Right renal pelvis (tissue), 4 donors: ENCODE measurements at places on chromosomes 3 and 15. TPM values are rescaled to one million over a fixed set of nuclear protein-coding genes. Genes with fewer than 3 reads are reported as not detected.

ALG1L2 gene
- 1.5 TPM for polyA plus RNA-seq

DNA sequence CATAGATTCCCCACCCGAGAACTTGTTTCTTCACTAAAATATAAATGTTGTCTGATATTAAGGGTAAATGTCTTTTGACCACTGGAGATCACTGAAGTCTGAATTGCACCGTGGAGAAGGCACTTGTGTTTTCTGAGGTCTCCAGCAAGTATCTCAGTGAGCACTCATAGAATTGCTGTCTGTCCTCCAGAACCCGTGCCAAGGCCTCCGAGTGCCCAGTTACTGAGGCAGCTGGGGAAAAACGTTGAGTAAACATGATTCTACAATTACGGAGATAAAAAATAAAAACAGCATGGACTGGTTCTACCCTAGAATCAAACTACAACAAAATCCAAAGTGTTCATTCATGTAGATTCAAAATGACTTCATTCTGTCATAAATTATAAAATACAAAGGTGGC is 60.0 kb downstream of the MLH1 start:
- no peak for DNase-seq

- DNase-seq: no peak
These were observed 89.2 kb downstream of the ECT2 start for GRCh38 chr3:172839679-172840078.

IGSF11 gene
- 6.7 TPM for polyA plus RNA-seq

- DNase-seq: no peak
These were observed 16.4 kb upstream of the PRR20G start for GRCh38 chr3:127304121-127304744.

- DNase-seq: no peak
These were observed 114.2 kb downstream of the CNTN3 start for GRCh38 chr3:74500257-74500656.

DNA sequence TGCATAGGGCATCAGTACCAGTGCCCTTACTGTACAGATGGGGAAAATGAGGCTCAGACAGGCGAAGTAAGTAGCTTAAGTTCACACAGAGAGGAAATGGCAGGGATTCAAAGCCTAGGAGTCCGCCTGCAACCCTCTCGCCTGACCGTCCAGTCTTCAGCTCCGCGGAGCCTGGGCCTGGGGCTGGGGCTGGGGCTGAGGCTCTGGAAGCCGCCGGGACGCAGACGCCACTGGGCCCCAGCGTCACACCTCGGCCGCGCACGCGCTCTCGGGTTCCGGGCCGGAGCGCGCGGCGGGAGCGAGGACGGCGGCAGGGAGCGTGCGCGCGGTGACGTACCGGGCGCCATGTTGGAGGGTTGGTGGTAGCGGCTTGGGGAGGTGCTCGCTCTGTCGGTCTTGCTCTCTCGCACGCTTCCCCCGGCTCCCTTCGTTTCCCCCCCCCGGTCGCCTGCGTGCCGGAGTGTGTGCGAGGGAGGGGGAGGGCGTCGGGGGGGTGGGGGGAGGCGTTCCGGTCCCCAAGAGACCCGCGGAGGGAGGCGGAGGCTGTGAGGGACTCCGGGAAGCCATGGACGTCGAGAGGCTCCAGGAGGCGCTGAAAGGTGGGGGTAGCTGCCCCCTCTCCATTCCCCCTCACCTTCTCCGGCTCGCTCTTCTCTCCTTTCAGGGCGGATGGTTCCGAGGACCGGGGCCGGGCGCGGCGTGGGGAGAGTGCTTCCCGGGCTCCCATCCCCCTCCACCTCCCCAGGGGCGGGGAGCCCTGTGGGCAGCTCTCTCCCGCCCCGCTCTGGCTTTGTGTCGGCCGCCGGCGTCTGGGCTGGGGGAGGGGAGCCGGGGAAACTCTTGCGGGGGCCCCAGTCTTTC is at the start of gene PPP4R2:
TSS of gene PPP4R2 (plus strand) at position 339 of the 861 bp plus-strand sequence. CDS start at position 566, 227 bp downstream.
- peak; percentile 83 for DNase-seq

DNA sequence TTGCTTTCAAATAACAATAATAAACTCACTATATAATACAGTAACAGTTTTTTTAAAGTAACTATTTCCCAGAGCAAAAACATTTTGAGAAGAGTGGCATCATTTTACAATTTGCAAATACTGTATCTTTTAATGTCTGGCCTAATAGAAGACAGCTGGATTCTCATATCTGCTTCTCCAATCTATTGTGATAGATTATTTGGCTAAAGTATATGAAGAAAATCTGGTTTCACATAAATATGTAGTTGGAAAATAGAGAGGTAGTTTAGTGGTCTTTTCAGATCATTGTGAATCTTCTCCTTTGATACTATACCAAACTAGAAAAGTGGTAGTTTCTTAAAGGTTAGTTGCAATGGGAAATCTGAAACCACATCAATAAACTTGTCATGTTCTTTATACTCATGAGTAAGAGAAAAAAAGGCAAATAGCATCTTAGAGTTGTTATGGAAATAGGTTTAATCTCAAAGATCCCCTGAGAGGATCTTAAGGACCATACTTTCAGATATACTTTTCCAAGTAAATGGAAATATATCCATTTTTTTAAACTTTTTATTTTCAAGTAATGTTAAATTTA is 124.8 kb upstream of the NR2E3 start:
- no peak for DNase-seq

- no peak for DNase-seq
These were observed 87.9 kb downstream of the ARPP21 start for GRCh38 chr3:35727179-35727578.

GRCh38 chr3:36380221-36381031 is at the start of gene STAC:
Gene STAC, plus strand, starts transcription at chr3:36380504. Its CDS starts 140 bp downstream, at chr3:36380644.
- no peak for DNase-seq

GRCh38 chr3:133136114-133137041 is 98.2 kb downstream of the TMEM108 start:
- no peak for DNase-seq

PCSK6 gene
- 9.4 TPM for polyA plus RNA-seq

- no peak for DNase-seq
These were observed 5.9 kb upstream of the GRAMD2A start for GRCh38 chr15:72203507-72203837.

- no peak for DNase-seq
These were observed 105.6 kb upstream of the HES1 start for GRCh38 chr3:194030372-194030771.

GPR156 gene
- polyA plus RNA-seq: 3.2 TPM

GRCh38 chr15:64004587-64004986 is 41.7 kb downstream of the DAPK2 start:
- DNase-seq: no peak

ZDHHC3 gene
- 90.9 TPM for polyA plus RNA-seq

DNA sequence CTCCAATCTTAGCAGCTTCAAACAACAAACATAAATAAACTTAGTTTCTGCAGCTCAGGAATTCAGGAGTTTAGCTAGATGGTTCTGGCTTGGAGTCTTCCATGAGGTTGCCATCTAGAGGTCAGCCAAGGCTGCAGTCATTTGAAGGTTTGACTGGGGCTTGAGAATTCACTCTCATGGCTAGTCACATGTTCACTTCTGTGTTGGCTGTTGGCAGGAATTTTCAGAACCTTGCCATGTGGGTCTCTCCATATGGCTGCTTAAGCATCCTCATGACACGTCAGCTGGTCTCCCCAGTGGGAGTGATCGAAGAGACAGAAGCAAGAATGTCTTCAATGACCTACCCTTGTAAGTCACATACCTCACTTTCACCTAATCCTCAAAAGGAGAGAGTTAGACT is 269.2 kb upstream of the CNTN3 start:
- DNase-seq: no peak

GRCh38 chr3:11510356-11510755 is 133.4 kb downstream of the VGLL4 start:
- no peak for DNase-seq

- DNase-seq: no peak
These were observed 28.4 kb downstream of the SRPRB start for GRCh38 chr3:133833880-133834620.

IGDCC3 gene
- polyA plus RNA-seq: 8.6 TPM

TRH gene
- polyA plus RNA-seq: 0.28 TPM

DNA sequence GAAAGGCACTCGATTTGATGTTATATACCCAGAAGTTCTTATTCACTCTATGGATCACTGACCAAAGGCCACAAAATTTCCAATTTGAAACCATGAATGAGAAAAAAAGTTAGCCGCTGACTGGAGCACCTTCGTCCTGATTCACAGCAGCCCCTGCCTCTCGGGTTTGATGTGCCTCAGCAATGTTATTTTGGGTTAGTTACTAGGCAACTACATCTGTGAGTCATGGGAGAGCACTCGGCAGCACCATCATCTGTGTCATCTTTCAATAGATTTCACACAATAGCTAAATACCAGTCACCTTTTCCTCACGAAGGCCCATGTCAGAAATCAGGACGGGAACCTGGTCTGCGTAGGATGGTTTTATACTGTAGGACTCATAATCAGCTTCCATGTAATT is 269.2 kb downstream of the ZBBX start:
- DNase-seq: no peak

GRCh38 chr3:157498371-157498770 is 4.8 kb downstream of the VEPH1 start:
- DNase-seq: no peak

DNA sequence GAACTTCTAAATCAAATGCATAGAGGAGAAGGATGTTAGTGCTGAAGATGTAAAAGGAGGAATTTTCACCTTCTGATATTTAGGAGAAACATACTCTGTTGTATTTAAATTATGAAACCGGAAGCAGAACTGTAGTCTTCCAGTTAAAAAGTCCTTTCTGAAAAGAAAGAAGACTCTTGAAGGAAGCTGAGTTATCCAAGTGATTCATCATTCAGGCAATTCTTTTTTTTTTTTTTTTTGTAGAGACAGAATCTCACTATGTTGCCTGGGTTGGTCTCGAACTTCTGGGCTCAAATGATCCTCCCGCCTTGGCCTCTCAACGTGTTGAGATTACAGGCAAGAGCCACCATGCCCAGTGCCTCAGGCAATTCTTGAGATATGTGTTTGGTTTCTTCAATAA is 424.8 kb upstream of the TPM1 start:
- DNase-seq: no peak

ZNF774 gene
- 4.1 TPM for polyA plus RNA-seq

CATSPER2 gene
- polyA plus RNA-seq: 6.9 TPM

STARD9 gene
- polyA plus RNA-seq: 10.2 TPM

SCAMP5 gene
- 23.2 TPM for polyA plus RNA-seq

SETD5 gene
- polyA plus RNA-seq: 125 TPM

DNA sequence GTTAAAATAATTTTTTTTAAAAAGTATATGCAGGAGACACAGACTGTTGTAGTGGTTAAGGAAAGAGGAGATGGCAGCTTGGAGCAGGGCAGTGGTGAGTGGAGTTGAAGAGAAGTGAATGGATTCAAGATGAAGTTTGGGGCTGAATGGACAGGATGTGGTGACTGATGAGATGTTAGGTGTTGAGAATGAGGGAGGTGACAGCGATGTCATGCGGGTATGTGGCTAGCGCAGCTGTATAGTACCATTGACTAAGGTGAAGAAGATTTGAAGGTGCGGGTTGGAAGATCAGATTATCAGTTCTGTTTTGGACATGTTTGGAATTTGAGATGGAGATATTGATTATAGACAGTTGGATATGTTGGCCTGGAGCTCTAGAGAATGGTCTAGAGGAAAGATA is 20.1 kb downstream of the FBXO22 start:
- DNase-seq: no peak

ASTE1 gene
- polyA plus RNA-seq: 15.1 TPM

GRCh38 chr15:99137111-99137546 is 32.2 kb downstream of the SYNM start:
- DNase-seq: no peak

DNA sequence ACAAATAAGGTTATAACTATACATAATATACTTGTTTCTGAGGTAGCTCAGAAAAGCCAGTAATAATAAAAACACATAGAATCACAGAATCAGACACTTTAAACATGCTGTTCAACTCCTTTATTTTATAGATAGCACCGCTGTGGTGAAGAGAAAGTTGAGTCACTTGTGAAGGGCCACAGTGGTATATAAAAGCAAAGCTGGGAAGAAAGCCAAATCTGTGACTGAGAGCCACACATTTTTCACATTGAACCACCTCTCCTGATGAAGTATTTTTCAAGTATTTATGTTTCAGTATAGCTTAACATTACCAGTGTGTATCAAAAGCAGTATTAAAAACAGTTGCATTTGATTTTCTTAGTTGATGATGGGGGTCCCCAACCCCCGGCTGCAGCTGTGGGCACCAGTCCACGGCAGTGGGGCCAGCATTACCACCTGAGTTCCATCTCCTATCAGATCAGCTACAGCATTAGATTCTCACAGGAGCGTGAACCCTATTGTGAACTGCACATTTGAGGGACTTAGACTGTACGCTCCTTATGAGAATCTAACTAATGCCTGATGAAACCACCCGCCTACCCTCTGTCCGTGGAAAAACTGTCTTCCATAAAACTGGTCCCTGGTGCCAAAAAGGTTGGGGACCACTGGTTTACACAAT is 46.2 kb downstream of the TBL1XR1 start:
- DNase-seq: no peak

GRCh38 chr3:135966271-135966961 is 888 bp downstream of the PPP2R3A start:
- no peak for DNase-seq

SLC28A2 gene
- 0.37 TPM for polyA plus RNA-seq

DNA sequence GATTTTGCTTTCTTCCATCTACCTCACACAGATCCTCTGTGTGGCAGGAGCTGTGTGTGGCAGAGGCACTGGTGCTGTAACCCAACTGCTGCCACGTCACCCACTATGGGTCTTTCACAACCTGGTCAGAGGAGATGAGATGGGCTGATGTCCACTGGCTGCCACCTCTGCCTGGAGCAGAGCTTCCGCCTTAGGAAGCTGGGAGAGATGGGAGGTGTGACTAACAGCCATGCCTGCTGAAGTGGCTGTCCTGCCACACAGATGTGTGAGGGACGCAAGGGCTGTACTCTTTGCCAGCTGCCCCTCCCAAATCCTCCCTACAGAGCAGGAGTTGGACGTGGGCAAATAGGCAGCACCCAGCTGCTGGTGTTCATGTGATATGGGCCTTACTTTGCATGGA is 329.5 kb downstream of the GABRB3 start:
- no peak for DNase-seq

DNA sequence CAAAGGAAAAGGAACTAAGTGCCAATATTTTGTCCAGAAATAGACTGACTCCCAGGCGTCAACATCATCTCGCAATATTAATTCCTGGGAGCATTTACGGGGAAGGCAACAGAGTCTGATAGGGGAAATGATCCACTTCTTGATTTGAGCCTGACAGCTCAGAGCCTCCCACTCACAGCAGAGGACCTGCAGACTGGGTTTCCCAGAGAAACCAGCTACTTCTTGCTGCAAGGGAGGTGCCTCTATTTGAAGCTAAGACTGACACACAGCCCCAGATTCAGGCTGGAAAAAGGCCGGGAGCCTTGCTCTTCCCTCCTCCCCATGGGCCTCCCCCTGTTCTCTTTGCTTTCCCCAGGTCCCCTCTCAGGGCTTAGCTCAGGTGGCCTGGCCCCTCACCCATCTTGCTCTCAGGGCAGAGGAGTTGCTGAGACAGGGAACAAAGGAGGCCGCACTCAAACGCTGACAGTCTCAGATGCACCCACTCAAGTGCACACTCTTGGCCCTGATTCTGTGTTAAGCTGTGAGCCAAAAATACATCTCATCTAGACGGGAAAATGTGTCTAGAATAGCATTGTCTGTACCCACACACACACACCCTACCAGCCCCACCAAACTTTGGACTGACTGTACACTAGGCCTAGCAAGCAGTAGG is 49.8 kb upstream of the DCLK3 start:
- no peak for DNase-seq

DHX30 gene
- polyA plus RNA-seq: 71.4 TPM
